ENCODE measurements at places on chromosomes 2 and 18.

- DNase-seq: peak; percentile 4
Observed at GRCh38 chr2:215171151-215171550, 32.7 kb upstream of the ABCA12 start.

DNA sequence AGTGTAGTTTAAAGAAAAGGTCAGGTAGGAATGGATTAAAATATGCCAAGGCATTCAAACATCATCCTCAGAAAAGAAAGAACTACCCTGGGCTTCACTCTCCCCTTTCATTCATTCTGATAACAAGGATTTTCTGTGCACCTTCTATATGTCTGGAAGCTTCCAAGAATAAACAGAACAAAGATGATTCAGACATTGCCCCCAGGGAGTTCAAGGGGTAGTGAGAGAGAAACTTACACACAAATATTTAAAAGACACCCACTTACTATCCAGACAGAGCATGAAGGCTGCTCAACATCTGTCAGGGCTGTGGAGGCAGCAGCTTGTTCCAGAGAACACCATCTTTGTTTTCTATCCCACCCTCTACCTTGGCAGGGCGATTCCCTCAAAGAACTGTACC is 140.5 kb downstream of the ALK start:
- peak; percentile 21 for DNase-seq

DNA sequence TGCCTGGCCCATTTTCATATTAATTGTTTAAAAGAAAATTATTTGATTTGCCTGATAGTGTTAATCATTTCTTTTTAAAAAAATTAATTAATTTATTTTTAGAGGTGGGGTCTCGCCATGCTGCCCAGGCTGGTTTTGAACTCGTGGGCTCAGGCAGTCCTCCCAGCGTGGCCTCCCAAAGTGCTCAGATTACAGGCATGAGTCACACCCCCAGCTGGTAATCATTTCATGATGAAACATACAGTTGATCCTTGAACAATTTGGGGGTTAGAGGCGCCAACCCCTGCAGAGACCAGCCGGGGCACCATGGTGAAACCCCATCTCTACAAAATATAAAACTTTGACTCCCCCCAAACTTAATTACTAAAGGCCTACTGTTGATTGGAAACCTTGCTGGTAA is 7.9 kb downstream of the GPN1 start:
- peak; percentile 38 for DNase-seq

- no peak for DNase-seq
Observed at GRCh38 chr2:173436088-173436487, 81.4 kb downstream of the CDCA7 start.

DNA sequence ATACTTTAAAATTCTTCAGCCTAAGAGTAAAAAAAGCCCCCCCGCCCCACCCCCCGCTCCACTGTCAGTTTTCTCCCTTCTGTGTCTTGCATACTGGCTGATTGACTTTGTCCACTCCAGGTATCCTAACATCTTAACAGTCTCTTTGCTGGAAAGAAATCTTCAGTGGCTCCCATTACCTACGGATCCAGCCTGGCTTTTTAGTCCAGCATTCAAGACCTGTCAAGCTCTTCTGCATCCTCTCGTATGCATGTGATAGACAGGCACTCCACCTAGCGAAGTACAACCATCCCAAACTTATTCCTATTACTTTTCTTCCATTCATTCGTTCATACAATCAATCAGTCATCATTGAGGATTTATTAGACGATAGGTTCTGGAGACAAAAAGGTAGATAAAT is 288.1 kb downstream of the MYCN start:
- DNase-seq: no peak

DNA sequence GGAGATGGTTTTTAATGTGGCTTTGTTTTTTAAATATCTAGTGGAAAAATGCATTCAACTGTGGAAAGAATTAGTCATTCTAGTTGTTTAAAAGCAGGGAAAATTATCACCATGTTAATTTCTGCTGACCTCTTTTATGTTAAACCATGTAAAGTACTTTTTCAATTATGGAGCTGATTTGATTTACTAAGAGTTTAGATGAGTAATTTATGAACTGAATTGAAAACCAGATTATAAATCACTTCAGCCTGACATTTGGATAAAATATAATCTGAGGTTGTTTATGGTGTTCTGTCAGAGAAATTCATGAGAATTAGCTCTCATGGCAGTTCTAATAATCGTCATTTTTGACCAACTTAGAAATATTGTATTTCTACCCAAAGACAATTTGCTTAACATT is 11.6 kb downstream of the ITGA4 start:
- DNase-seq: peak; percentile 27

- DNase-seq: no peak
Observed at GRCh38 chr2:174328114-174328960, 6.4 kb upstream of the SP9 start.

GRCh38 chr2:28487258-28487657 is 8.6 kb upstream of the PLB1 start:
- no peak for DNase-seq

GRCh38 chr2:22110244-22110651 is 986.5 kb downstream of the TDRD15 start:
- DNase-seq: peak; percentile 1

- no peak for DNase-seq
Observed at GRCh38 chr2:2880938-2881337, 496.7 kb downstream of the EIPR1 start.

DNA sequence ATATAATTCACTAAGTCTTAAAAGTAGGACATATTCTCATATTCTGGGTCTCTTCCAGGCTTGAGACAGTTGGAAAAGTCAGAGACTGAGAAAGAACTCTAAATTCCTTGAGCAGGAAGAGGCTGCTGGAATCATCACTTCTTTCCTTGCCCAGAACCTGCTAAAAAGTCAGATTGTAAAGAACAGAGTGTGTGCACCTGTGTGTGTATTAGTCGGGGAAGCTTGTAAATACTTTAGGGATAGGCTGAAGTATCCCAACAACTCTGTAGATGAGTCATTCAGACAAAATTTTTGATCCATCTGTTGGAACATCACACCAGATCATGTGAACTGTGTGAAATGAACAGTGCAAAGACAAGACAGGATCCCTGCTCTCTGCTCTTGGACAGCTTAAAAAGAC is 16.1 kb downstream of the GAREM1 start:
- DNase-seq: no peak

DNA sequence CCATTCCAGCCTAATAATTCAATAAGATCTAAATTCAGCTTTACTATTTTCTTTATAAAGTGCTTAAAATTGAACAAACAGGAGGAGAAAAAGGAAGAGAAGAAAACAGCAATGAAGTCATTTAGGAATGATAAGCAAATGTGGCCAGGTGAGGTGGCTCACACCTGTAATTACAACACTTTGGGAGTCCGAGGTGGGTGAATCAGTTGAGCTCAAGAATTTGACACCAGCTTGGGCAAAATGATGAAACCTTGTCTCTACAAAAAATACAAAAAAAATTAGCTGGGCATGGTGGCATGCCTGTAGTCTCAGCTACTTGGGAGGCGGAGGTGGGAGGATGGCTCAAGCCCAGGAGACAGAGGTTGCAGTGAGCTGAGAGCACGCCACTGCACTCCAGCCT is 129.0 kb downstream of the CAMKMT start:
- no peak for DNase-seq

- no peak for DNase-seq
Observed at GRCh38 chr2:148136441-148136840, 115.5 kb downstream of the MBD5 start.

DNA sequence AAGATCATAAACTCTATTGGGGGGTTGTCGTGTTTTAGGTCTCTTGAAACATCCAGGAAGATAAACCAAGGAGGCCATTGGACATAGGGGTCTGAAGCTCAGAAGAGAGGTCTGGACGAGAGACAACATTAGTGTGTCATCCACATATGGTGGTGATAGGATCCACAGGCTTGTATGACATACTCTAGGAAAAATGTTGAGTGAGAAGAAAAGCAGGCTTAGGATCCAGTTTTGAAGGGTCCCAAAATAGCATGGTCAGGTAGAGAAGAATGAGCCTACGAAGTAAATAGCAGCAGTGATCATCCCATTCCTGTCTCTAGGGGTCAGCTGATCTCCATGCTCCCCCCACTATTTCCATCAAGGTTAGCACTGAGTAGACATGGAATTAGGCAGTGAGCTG is 166.8 kb downstream of the ANKRD30B start:
- peak; percentile 15 for DNase-seq
